Osteoblast (primary cell): ENCODE measurements at places on chromosomes 5 and 9.

DNA sequence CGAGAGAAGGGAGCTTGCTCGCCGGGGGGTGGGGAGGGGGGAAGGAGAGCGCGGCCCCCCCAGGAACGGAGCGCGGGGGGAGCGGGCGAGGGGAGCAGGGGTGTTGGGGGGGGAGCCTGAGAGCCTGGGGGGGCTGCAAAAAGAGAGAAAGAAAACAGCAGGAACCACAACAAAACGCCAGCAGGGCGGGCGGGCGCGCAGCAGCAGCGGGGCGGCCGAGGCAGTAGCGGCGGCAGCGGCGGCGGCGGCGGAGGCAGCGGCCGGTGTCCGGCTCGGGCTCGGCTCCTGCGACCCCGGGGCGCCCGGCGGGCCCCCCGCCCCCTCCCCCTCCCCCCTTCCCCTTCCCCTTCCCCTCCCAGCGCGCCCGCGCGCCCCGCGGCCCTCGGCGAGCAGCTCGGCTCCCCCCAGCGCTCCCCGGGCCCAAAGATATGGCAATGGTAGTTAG, 1.6 kb downstream of the NR2F1 start:
- no peak for DNase-seq
- H3K4me3 ChIP-seq, result peak overlapping the region; percentile 94
- no peaks in the 10 kb centered on the region for H3K27me3 ChIP-seq
- H3K4me1 ChIP-seq, result peaks cover 11% of the 10 kb centered on the region

- H3K36me3 ChIP-seq, result peaks cover 54% of the 10 kb centered on the region
- H3K4me1 ChIP-seq, result peaks cover 25% of the 10 kb centered on the region
Observed at GRCh38 chr5:126433701-126434100, 10.5 kb downstream of the GRAMD2B start.

- peak; percentile 68 for DNase-seq
- H3K27me3 ChIP-seq, result no peaks in the 10 kb centered on the region
- H3K36me3 ChIP-seq, result no peaks in the 10 kb centered on the region
- peak overlapping the region; percentile 23 for H3K27ac ChIP-seq
- H3K4me1 ChIP-seq, result peaks cover 19% of the 10 kb centered on the region
Observed at GRCh38 chr5:159341906-159342310, 11.6 kb upstream of the IL12B start.

- no peak overlapping the region for H3K27ac ChIP-seq
- H3K36me3 ChIP-seq, result no peaks in the 10 kb centered on the region
- H3K4me1 ChIP-seq, result peaks cover 3% of the 10 kb centered on the region
- no peak overlapping the region for H3K4me3 ChIP-seq
- peaks cover 23% of the 10 kb centered on the region for H3K27me3 ChIP-seq
Observed at GRCh38 chr5:72018143-72018803, 89.0 kb upstream of the MAP1B start.

DNA sequence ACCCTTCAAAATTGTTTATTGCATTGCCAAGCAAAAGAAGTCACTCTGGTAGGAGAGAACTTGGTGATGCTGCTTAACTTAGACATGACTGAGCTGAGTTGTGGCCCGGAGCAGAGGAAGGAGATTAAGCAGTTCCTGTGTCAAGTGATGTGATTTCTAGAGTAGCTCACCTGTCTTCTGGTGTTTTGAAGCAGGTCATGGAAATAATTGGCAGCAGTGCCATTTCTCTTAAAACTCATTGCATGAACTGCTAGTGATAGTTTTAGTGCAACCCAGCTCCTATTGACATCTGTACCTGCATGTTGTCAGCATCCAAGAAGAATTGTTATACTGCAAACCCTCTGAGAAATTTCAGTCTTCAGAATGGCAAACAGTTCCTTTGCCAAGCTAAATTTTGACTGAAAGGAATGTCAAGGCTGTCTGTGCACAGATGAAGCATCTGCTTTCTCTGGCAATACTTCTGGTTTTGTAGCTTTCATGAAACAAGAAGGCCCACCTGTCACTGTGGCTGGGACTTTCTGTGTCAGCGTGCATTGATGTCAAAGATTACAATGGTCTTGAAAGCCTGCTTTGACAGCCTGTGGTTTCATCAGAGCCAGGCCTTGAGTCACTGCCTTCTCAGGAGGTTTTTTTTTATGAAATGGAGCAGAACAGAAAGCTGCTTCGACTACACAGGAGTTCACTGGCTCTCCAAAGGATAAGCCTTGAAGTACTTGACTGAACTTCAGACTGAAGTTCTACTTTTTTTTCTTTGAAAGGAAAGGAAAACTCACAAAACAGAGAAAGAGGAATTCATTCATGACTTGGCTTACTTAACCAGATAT, 90.6 kb downstream of the RALGPS1 start:
- no peaks in the 10 kb centered on the region for H3K27me3 ChIP-seq
- H3K4me3 ChIP-seq, result no peak overlapping the region
- DNase-seq, result peak; percentile 60
- H3K27ac ChIP-seq, result no peak overlapping the region
- no peaks in the 10 kb centered on the region for H3K4me1 ChIP-seq

GRCh38 chr5:116671211-116671736, 96.7 kb upstream of the SEMA6A start:
- no peaks in the 10 kb centered on the region for H3K27me3 ChIP-seq
- H3K4me3 ChIP-seq, result no peak overlapping the region
- no peak for DNase-seq
- H3K4me1 ChIP-seq, result no peaks in the 10 kb centered on the region
- no peak overlapping the region for H3K27ac ChIP-seq

DNA sequence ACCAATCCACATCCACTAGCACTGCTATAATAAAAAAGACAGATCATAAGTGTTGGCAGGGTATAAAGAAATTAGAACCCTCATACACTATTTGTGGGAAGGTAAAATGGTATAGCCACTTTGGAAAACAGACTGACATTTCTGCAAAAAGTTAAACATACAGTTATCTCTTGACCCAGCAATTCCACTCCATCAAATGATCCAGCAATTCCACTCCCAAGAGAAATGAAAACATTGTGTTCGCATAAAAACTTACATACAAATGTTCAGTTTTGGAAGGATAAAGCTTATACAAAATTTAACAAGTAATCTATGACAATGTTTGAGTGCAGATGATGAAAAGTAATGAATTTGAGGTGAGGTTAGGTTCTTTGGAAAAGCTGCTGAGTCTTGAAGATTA, 2.1 kb downstream of the KIF27 start:
- no peak overlapping the region for H3K4me3 ChIP-seq
- DNase-seq, result no peak
- no peak overlapping the region for H3K27ac ChIP-seq
- H3K36me3 ChIP-seq, result no peaks in the 10 kb centered on the region
- no peaks in the 10 kb centered on the region for H3K27me3 ChIP-seq

- no peak overlapping the region for H3K27ac ChIP-seq
- H3K4me1 ChIP-seq, result no peaks in the 10 kb centered on the region
- no peaks in the 10 kb centered on the region for H3K27me3 ChIP-seq
- H3K36me3 ChIP-seq, result no peaks in the 10 kb centered on the region
Observed at GRCh38 chr9:116020146-116020545, 133.4 kb upstream of the PAPPA start.

GRCh38 chr9:35029852-35030251, 40.3 kb downstream of the DNAJB5 start:
- H3K27me3 ChIP-seq, result no peaks in the 10 kb centered on the region
- H3K27ac ChIP-seq, result no peak overlapping the region
- no peak overlapping the region for H3K4me3 ChIP-seq
- H3K36me3 ChIP-seq, result peaks cover 3% of the 10 kb centered on the region

DNA sequence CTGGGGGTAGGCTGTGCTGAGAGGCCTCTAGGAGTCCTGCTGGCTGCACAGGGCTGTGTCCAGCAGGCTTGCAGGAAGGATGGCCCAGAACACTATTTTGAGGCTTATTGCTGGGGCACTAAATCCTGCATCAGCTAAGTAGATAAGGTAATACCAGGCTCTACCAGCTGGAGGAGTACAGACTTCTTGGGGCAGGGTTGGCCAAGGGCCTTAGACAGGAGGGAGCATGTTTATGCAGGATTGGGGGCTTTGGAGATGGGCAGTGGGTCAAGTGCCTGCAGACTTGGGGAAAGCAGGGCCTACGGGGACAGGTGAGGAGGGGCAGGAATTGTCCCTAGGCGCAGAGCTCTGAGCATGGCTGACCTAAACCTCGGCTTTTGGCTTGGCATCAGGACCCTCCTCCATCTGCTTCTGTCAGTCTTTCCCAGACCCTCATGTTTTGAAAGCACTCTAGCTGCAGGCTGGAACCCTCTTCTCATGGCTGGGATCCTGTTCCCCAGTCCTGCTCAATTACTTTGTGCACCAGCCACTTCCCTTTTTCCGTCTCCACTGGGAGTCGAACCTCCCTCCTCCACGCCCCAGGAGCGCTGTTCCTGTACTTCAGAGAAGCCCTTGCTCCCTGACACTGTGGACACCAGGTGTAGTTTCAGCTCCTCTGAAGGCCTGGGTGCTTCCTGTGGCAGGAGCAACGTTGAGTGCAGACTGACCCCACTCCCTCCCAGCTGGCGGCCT, 61.0 kb upstream of the SPTLC1 start:
- no peak overlapping the region for H3K27ac ChIP-seq
- H3K4me1 ChIP-seq, result peaks cover 9% of the 10 kb centered on the region
- H3K4me3 ChIP-seq, result no peak overlapping the region
- H3K27me3 ChIP-seq, result no peaks in the 10 kb centered on the region
- H3K36me3 ChIP-seq, result no peaks in the 10 kb centered on the region
- DNase-seq, result peak; percentile 88
